KG1 (cell line): ENCODE measurements at places on chromosomes 1 and 21.

DNA sequence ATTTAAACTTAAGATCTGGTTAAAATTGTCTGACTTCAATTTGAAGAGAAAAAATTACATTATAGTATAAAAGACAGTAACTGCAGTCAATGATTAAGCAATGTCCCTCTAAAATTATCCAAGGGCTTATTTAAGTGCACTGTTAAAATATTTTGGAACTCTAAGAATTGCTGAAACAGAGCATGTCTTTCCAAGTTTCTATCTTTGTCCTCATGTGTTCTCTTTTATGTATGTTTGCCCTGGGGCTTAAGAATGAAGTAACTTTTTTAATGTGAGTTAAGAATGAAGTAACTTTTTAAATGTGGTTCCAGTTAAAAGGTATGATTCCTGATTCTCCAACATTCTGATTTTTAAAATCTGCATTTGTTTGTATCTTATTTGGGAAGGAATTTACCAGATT is 69.0 kb upstream of the MARK1 start:
- no peak for DNase-seq

- DNase-seq: no peak
Measured at GRCh38 chr21:32437729-32438128, 25.2 kb downstream of the EVA1C start.

DNA sequence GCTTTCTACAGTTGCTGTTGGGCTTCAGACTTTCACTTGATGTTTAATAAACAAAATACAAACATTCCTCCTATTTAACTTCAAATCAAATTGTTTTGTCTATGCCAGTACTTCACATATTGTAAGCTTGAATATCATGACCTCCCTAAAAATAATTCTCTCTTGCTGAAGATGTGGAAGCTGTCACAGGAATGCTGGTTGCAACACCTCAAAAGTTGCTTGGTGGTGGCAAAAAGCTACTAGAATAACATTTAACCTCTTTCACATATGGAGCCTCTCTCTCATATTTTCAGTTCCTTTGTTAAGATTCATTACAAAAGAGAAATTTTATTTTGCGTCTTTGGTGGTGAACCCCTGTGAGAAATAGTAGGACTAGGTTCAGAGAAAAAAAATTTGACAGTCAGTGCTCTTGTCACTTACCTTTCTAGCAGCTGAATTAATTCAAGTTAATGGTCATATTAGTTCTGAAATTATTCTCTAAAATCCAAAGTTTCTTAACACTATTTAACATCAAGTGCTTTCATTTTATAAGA is 25.5 kb upstream of the F13B start:
- DNase-seq: no peak

GRCh38 chr1:2452201-2452931 is 23.7 kb upstream of the PLCH2 start:
- no peak for DNase-seq

- no peak for DNase-seq
Measured at GRCh38 chr21:36877741-36878140, 88.7 kb downstream of the HLCS start.

DNA sequence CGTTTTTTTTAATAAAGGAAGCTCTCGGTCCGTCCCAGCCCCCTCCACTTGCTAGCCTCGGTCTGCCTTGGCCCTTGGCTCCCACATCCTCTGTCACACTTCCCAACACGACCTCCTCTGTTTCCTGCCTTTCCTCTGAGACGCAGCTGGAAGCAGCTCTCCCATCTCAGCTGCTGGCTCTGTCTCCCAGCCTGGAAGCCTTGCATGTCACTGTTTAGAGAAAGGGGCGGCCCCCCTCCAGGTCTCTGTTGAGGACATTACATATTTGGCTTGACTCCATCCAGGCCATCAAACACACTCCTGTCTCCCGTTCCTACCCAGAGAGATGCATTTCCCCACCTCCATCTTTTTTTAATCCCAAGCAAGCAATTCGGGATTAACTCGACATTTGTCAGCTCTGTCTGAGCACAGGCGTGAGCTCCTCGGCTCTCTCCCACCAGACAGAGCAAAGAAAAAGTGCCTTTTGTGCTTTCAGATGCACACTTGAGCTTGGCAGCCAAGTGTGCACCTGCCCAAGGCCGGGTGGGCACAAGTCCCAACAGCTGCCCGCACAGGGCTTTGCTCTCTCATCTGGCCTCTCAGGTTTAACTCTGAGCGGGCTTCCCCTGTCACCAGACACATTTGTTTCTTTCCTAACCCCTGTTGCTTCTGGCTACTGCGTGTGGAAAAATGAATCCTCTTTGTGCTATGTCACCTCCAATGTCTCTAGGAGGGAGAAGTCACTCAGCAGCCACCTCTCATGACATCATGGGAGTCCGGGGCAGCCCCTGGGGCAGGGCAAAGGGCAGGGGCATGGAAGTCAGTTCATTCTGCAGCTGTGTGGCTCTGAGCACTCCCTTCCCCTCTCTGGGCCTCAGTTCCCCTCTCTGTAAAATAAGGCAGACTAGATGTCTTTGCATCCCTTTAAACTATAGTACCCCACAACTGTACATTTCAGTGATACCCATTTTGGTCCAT is 108.3 kb downstream of the KCND3 start:
- no peak for DNase-seq

DNA sequence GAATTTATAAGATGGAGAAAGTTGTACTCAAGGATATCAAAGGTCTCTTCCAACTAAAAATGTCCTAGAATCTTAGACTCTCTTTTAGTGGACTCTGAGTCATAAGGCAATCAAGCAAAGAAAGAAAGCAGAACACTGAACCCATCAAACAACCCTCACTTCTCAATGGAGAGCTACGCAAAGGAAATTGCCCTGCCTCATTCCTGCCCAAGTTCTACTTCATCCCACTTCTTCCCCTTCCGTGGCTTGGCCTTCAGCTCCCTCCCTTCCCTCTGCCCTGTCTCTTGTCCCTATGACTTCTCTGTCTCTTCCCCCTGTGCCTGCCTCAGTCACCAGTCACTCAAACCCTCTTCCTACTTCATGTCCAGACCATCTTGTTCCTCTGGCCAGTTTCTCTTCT is 58.5 kb downstream of the RIMS3 start:
- no peak for DNase-seq

GRCh38 chr1:31027693-31028526 is 37.6 kb downstream of the PUM1 start:
- DNase-seq: no peak

- peak; percentile 75 for DNase-seq
Measured at GRCh38 chr1:192516776-192517297, 58.7 kb upstream of the RGS1 start.

DNA sequence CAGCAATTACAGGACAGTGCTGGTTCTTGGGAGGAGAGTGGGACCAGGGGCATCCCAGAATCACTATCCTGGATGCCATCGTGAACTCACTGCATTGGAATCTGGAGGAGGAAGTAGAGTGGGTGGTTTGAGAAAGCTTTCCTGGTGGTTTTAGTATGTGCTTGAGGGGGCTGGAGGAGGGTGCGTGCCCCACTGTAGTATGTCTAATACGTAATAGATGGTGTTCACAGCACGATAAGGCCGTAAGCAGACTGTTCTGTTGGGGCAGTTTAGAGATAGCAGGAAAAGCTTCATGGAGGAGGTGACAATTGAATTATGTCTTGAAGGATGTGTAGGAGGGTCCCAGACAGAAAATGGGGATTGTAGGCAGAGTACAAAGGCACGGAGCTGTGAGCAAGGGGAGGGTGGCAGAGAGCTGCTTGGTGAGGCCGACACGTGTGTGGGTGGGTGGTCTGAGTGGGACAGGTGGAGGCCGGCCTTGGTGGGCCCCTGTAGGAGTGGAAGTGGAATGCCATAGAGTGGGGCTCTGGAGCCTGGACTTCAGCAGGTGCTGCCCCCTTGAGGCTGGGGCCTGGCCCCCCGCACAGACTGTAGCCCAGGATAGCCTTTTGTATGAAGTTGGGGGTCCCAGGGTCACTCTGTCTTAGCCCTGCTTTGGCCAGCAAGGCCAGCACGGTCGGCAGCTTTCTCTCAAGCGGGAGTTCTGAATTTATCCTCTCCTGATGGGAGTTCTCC is 37.0 kb downstream of the IL6R start:
- DNase-seq: no peak

- DNase-seq: no peak
Measured at GRCh38 chr1:22808186-22808675, 97.6 kb downstream of the EPHB2 start.

DNA sequence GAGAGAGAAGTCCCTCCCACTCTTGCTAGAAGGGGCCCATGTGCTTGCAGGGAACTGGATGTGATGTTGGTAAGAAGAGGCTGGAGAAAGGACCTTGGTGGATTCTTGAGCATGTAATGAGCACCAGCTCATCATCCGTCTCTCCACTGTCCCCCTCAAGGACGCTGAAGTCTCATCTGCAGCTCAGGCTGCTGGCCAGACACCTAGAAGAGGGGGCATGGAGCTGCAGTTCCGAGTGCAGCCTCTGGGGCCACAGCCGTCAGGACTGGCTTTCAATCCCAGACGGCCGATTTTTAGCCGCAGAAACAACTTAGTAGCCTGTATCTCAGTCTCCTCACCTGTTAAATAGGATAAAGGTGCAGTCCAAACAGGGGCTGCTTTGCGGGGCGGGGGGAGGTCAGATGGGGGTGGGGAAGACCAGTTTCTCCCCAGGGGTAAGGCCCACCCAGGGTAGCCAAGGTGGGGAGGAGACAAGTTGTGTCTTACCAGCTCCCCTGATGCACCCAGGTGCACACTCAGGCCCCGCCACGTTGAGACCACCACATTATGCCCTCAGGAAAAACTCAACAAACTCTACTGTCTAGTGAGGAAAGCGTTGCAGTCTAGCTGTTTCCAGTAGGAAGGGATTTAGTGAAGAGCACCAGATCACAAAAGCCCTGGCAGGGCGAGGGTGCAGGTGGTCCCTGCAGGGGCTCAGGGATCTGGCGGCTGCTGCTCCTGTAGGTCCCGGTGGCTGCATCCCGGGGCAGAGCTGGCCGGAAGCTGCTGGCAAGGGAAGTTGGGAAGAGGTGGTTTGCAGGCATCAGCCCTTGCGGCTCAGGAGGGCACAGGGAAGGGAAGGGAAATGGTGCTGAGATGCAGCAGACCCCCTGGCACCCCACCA is 29.5 kb downstream of the LDLRAP1 start:
- DNase-seq: no peak

GRCh38 chr1:65232461-65232990 is 76.8 kb upstream of the DNAJC6 start:
- DNase-seq: no peak

- DNase-seq: no peak
Measured at GRCh38 chr1:150484431-150484830, 2.8 kb upstream of the TARS2 start.

GRCh38 chr1:226736908-226737818 is 1.9 kb downstream of the ITPKB start:
- no peak for DNase-seq

DNA sequence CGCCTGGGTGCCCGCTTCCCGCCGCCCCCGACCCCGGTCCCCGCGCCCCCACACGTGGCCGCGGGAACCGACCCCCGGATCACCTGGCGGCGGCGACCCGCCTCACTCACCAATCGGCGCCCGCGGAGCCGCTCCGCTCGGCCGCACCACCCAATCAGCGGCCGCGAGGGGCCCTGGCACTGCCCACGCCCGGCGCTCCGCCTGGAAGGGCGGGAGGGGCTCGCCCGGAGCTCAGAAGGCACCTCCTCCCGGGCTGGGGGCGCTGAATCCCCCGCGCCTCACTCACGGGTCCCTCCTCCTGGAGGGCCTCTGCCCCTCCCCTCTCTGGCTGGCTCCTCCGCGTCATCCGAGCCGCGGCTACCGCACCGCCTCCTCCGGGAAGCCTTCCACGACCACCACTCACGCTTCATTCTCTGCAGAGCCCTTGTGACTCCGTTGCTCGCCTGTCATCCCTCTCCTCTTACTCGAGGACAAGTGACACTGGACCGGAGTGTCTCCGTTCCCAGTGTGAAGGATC is 374 bp downstream of the SH2D5 start:
- DNase-seq: no peak

- DNase-seq: no peak
Measured at GRCh38 chr1:55981010-55981650, 598.2 kb downstream of the PLPP3 start.

DNA sequence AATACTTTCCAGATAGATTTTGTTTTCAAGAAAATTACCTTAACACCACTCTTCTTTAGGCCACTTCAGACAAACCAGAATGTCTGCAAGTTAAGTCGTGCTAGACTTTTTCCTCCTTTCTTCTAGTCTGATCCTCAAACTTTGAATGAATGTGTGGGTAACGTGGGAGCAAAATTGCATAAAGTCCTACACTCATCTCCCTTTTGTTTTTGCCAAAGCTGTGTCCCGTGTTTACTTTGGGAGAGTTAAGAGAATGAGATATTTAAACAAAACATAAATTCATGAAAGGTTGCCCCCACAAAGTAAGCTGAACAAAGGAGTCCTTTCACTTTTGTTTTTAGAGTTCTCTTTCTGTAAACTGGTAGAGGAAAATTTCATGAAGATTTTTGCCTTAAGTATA is 16.9 kb upstream of the VAMP3 start:
- DNase-seq: no peak

DNA sequence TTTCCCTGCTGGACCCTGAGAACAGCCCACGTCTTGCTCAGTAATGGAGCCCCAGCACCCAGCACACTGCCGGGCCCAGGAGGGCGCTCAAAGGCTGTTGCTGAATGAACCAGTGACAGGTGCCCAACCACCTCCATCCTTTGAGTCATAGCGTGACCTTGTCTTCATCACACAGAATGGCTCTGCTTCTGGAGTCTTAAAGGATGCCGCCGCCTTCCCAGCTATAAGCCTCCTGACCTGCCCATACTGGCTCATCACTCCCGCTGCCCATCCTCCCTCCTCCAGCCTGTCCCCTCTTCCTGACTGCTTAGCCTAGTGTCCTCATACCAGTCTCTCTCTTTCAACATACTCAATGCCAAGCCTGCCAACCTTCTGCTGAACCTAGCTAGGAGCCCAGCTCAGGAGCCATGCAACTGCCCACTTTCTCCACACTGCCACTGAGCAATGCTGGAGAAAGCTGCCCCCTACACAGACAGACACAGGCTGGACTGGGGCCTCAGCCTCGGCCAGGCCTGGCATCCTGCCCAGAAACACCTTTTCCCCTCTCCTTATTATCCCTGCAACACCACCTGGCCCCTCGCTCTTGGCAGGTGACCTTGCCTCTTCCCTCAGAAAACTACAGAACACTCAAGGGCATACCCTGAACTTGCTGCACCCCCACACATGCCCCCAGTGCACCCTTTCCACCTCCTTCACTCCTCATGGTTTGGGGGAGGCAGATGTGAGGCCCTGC is 14.1 kb downstream of the TTC39A start:
- DNase-seq: no peak

- no peak for DNase-seq
Measured at GRCh38 chr1:77085109-77085508, 134.1 kb downstream of the PIGK start.

- DNase-seq: no peak
Measured at GRCh38 chr1:21436488-21437340, 3.2 kb upstream of the NBPF3 start.
